ENCODE measurements at places on chromosomes 6 and 20.

- no peak for DNase-seq
Measured at GRCh38 chr6:70547313-70547712, 19.4 kb upstream of the SDHAF4 start.

DNA sequence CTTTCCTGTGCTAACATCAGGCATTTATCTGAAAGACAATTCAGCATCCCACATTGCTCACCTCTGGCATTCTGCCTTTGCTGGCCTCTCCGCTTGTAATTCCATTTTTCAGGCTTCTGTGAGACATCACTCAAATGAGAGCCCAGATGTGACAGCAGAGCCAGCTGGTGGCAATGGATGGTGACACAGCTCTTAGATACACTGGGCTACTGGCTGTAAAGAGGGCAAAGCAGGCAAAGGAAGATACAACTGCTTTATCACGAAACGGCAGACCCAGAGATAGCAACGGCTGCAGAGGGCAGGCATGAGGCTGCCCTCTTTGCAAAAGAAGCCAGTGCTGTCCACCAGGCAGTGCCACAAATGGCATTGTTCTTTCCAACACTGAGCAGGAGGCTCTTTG is 329.8 kb downstream of the KIF16B start:
- no peak for DNase-seq

GRCh38 chr6:74731931-74732330 is 473.9 kb downstream of the COL12A1 start:
- no peak for DNase-seq

- no peak for DNase-seq
Measured at GRCh38 chr6:22380236-22380635, 83.4 kb upstream of the PRL start.

GRCh38 chr6:131197716-131198115 is 62.4 kb downstream of the AKAP7 start:
- DNase-seq, result no peak

GRCh38 chr6:42128460-42129359 is 13.7 kb downstream of the C6orf132 start:
- no peak for DNase-seq

- DNase-seq, result no peak
Measured at GRCh38 chr20:8187740-8188139, 55.7 kb downstream of the PLCB1 start.

GRCh38 chr6:127475823-127476176 is 16.6 kb upstream of the KIAA0408 start:
- DNase-seq, result no peak

DNA sequence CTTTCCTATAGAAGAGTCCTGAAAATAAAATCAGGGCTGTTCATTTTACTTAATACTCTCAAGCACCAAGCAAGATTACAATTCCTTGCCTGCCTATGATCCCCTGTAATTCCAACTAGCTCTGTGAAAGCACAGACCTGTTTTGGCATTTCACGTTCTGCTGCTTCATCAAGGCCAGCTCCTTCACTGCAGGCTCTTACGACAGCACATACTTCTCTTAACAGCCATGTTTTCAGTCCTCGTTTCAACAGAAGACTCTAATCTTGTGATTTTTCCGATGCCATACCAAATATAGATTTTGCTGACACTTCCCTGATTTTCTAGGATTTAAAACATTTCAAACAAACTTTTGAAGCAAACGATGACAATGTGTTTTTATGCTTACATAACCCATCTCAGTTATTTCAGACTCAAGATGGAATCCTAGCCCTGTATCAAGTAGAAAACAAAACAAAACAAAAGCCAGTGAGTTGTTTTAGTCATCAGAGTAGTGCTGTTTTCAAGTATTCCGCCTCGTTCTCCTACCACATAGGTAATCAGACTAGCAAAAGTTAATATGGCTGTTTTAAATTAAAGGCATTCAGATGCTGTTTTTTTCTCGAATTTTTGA is 616.5 kb upstream of the CITED2 start:
- DNase-seq, result no peak

DNA sequence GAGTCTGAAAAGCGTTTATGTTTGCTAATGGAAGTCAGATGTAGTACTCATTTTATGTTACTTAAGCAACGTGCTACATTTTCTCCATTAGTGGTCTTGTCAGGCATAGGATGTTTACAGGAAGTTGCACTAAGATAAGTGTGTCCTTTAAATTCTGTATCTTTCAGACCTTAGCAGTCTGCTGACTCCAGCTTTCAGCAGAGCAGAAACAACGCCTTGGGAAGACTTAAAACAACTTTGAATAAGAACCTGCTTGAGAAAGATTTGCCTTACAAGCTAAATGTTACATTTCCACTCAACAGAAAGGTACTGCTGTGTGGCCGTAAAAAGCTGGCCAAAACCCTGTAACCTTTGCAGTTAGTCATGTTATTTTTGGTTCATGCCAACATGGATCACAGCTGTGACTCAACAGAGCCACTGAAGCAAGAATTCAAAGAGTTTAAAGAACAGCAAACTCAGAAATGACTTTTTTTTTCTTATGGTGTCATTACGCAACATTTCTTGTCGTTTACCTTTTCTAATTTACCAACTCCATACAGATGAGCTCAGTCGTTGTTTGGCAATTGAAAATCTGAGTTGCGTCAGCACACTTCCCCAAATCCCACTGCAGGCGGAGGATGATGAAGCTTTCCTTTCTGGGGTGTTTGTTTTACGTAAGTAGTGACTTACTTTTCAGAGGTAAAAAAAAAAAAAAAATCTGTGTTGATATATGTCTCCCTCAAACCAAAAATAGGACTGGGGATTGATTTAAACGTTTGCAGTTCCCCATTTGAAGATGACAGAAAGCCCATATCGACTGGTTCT is 27.9 kb upstream of the BMP6 start:
- DNase-seq, result peak; percentile 13

GRCh38 chr20:40489886-40490285 is 199.2 kb downstream of the MAFB start:
- no peak for DNase-seq

DNA sequence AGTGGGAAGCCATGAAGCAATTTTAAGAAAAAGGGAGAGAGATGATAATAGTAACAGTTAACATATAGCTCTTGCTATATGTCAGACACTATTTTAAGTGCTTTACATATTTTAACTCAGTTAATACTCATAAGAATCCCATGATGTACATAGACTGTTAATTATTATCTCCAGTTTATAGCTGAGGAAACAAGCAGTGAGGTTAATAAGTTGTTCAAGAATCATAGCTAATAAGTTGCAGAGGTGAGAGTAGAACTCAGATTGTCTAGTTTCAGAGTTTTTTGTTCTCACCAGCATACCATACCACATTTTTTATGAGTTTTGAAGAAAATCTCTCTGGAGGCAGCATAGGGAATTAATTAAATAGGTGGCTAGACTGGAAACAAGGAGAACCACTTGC is 144.6 kb upstream of the MMS22L start:
- DNase-seq, result no peak

- DNase-seq, result no peak
Measured at GRCh38 chr6:112054555-112055190, 769 bp downstream of the CCN6 start.

- no peak for DNase-seq
Measured at GRCh38 chr20:25549172-25549773, 36.1 kb downstream of the NINL start.

- DNase-seq, result no peak
Measured at GRCh38 chr20:42150230-42150629, 532.1 kb upstream of the CHD6 start.

GRCh38 chr20:23161968-23162696 is 76.0 kb upstream of the CD93 start:
- DNase-seq, result no peak

DNA sequence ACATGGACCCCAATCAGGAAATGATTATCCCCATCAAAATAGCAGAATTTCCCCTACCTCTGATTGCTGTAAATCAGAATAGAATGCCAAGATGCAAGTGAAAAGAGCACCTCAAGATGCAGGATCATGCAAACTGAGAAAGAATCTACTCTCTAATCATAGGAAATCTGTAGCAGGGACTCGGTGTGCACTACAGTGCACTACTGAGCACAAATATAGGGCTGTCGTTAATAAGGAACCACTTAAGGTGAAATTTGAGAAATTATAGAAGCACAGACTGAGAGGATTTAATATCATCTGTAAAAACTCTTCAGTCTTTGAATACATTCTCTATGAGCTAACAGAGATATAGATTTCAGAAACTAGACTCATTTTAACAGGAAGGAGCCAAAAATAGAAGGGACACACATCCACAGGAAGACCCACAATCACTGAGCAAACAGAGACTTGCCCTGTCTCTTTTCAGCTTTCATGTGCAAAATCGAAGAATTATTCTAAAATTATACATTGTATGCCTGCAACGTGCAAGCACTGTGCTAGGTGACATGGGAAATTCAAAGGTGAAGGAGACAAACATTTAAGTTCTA is 278.3 kb downstream of the HIVEP2 start:
- DNase-seq, result no peak

DNA sequence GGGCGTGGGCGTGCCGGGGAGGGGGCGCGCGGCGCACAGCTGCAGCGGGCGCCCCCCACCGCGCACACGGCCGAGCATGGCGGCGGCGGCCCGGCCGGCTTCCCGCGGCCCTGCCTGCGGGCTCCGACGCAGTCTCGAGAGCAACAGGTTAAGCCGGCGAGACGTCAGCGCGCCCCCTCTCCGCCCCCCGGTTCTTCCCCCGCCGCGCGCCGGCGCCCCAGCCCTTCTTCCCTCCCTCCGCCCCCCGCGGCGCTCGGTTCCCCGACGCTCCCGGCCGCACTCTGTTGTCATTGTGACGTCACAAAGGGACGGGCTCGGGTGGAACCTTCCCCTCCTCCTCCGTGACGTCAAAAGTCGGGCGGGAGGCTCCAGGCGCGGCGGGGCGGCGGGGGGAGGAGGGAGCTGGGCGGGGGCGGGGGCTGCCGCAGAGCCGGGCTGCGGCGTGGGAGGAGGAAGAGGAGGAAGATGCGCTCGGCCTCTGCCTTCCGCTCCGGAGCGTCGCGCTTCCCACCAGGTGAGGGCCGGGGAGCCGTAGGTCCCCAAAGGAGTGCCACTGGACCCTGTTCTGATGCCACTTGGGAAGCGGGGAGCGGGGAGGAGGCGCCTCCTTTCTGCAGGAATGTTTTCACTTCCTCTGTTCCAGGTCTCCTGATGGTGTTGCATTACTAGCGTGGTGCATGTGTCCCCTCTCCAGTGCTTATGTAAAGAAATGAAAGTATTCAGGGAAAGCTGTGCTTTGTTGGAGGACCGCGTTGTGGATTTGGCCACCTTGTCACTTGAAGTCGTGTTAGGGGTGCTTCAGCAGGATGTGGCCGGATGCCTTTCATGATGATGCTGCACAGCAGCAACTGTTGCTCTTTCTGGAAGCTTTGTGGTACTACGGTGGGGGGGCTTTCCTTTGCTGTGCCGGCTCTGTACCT is 2.8 kb downstream of the JARID2 start:
- DNase-seq, result peak; percentile 91

GRCh38 chr6:22642254-22642653 is 72.9 kb downstream of the HDGFL1 start:
- no peak for DNase-seq

GRCh38 chr6:14211562-14211942 is 94.0 kb downstream of the CD83 start:
- DNase-seq, result peak; percentile 19

- no peak for DNase-seq
Measured at GRCh38 chr6:127456465-127456864, 2.7 kb downstream of the KIAA0408 start.

GRCh38 chr6:110173506-110174132 is 5.9 kb downstream of the WASF1 start:
- DNase-seq, result no peak

- no peak for DNase-seq
Measured at GRCh38 chr6:166286839-166287271, 21.3 kb downstream of the PRR18 start.

DNA sequence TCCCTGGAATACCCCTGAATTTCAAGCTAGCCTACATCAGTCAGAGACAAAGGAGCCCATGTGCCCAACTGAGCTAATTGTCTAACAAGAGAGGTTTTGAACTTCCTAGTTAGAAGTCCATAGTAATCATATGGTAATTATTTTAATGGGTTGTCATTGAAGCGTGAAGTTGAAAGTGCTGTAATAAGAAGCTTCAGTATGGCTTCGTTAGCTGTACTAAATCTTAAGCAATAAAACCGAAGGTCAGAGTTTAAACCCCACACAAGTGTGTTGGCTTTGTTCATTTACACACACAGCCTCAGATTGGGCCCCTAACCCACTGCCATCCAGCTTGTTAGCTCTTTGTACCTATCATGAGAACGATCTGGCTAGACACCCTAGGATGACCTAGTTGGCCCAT is 195.6 kb upstream of the RIN2 start:
- DNase-seq, result no peak

GRCh38 chr6:107862383-107862782 is 38.3 kb upstream of the SCML4 start:
- DNase-seq, result no peak

DNA sequence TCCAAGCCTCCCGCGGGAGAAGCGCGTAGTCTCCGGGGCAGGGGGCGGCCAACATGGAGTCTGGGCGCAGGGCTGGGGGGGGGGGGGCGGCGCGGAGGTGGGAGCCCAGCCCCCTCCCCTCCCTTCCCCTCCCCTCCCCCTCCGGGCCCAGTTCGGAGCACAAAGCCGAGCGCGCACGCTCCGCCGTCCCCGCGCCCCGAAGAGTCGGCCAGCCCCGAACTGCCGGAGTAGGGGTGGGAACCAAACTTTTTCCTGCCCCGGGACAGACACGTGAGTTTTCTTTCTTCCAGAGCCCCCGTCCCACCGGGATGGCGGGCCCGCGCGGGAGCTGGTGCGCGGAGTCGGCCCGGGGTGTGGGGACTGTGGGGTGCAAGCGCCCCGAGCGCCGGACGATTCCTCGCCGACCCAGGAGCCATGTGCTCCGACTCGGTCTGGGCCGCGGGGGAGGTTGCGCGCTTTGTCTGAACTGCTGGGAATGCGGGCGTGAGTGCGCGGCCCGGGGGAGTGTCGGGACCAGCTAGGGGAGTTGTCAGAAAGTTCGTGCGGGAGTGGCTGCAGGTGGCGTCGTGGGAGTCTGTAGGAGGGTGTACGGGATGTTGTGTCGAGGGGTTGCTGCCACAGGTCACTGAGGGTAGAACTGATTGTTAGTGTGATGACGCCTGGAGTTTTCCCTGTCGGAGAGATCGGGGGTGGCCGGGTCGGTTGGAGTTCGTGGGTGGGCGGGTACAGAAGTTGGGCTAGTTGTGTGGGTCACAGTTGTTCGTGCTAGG is 1.2 kb downstream of the TGIF2 start:
- DNase-seq, result peak; percentile 69

DNA sequence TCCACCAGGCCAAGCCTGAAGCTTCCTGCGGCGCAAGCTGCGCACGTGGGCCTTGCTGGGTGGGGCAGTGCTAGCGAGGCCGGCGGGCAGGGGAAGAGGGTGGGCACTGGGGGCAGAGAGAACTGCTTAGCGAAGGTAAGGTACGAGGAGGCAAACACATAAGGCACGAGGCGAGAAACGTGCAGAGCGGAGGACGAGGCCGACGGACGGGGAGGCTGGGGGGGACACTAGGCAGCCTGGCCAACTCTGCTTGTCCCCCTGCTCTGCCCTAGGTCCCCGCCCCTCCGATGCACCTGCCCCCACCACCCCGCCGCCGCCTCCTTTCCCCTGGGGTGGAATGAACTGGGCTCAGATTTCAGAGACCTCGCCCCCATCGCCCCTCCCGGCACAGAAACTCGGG is 2.1 kb downstream of the HLA-DQB1 start:
- no peak for DNase-seq

GRCh38 chr6:13517116-13517515 is 29.7 kb upstream of the GFOD1 start:
- peak; percentile 58 for DNase-seq

All from HTR-8/SVneo (cell line).